CD4-positive, alpha-beta T cell treated with Interferon alpha-2 for 1 hour (primary cell): ENCODE measurements at places on chromosomes 11 and 22.

- no peak for DNase-seq
These were observed 48.2 kb downstream of the MAPK1 start for GRCh38 chr22:21819183-21819770.

- DNase-seq: no peak
These were observed 103.5 kb downstream of the ARHGAP8 start for GRCh38 chr22:44855855-44856254.

DNA sequence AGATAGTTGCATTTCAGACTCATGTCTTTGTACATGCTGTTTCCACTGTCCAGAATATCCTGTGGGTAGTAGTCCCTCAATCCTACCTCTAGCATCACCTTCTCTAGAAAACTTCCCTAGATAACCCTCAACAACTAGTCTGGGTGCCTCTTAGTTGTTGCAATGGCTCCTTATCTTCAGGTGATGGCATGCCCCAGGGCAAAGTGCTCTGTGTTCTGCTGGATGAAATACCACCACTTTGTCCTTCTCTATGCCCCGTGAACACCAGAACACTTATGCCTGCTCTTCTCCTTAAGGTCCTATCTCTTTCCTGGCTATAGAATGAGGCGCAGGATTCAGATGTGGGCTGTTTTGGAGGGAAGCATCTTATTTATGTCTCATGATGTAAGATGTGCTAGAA lies 158.3 kb upstream of the CTSC start:
- DNase-seq: no peak

- no peak for DNase-seq
These were observed 199.7 kb downstream of the CTTN start for GRCh38 chr11:70597751-70598625.

- DNase-seq: no peak
These were observed 23.7 kb downstream of the NCF4 start for GRCh38 chr22:36884349-36885158.

DNA sequence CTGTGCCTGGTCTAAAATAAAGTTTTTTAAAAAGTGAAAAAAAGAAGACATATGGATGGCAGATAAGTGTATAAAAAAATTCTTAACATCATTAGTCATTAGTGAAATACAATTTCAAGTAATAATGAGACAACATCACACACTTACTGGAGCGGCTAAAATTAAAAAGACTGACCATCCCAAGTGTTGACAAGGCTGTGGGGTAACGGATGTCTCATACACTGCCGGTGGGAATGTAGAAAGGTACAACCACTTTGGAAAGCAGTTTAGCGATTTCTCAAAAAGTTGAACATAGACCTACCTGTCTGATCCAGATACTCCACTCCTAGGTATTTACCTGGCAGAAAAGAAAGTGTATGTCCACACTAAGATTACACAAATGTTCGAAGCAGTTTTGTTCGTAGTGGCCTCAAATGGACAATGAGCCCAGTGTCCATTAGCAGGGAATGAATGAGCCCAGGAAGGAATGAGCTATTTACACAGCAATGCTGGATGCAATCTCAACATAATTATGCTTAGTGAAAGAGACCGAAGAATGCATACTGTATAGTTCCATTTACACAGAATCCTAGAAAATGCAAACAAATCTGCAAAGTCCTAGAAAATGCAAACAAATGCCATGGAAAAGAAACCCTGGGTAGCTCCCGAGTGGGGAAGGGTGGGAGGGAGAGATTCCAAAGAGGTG lies 6.7 kb upstream of the MUC2 start:
- no peak for DNase-seq
